ENCODE measurements at places on chromosomes 2 and 18.

GRCh38 chr2:107633580-107634147, 193.0 kb upstream of the RGPD4 start:
- DNase-seq, result peak; percentile 80

GRCh38 chr2:157258520-157259326, 1.2 kb downstream of the GALNT5 start:
- no peak for DNase-seq

GRCh38 chr18:59833785-59834184, 66.0 kb upstream of the PMAIP1 start:
- no peak for DNase-seq

GRCh38 chr18:48875942-48876511, 74.7 kb downstream of the SMAD7 start:
- DNase-seq, result no peak

- no peak for DNase-seq
These were observed 203.3 kb upstream of the SMAD2 start for GRCh38 chr18:48133671-48134251.

DNA sequence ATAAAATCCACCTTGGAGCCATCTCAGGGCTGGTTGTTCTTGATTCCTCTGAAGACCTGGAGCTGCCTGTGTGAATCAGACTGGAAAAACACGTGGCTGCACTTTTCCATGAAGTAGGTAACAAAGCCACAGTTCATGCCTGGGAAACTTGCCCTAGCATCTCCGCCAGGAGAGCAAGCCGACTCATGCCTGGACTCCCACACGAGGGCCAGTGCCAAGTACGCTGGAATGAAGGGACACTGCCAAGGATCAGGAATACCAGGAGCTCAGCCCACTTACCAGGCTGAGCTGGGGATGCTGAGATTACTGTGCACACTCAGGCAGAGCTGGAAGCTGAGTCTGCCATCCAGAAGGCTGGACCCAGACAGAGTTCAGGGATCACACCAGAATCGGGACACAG, 10.9 kb upstream of the FHL2 start:
- DNase-seq, result peak; percentile 89

DNA sequence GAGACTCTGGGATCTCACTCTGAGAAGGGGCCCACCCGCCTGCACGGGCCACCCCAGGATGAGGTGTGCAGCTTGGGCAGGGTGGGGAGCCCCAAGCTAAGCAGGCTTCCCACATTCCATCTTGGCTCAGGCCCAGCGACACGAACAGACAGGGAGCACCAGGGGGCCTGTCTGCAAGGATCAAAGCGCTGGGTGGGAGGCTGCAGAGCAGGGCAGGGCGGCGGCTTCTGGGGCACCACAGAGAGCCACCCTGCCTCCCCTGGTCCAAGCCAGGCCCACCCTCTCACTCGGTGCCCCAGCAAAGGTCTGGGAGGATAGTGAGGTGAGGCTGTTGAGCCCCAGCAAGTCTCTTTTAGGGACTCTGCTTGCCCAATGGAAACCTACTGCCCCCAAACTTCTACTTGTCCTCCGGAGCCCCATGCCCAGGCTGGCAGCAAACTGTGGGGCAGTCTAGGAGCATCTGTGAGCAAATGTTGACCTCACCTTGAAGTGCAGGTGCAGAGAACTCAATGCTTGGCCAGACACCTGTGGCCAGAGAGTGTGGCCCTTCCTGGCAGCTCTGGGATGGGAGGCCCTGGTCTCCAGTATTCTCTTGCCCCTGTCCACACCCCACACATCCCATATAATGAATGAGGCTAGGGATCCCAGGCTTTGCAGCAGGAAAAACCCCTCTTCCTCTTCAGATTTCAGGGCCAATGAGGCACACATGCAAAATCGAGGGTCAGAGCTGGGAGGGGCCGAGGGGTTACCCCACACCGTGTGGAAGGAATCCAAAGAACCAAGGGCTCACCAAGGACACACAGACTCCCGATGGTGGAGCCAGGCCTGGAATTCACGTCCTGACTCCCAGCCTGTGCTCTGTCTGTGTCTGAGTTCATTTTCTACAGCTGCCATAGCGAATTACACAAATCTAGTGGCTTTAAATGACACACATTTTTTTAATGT, 18.8 kb upstream of the GLI2 start:
- no peak for DNase-seq

DNA sequence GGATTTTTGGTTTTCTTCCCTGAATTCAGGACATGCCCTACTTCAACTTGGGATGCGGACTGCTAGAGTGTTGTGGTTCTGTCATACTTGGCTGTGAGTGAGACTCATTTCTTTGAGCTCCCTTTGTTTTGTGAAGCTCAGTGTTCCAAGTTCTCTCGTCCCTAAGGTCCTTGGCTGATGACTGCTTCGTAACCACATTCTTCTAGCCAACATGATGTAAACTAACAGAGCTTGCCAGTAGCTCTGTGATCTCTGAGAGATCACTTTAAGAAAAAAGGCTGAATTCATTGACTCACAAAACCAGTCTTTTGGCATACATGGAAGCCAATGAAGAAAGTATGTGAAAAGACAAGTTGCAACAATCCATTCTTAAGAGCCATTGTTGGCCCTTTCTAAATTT, 96.9 kb upstream of the MSTN start:
- no peak for DNase-seq

- DNase-seq, result no peak
These were observed 2.5 kb upstream of the SFT2D3 start for GRCh38 chr2:127698553-127699355.
